ENCODE measurements at places on chromosomes 3 and 15.

- DNase-seq: no peak
These were observed 22.7 kb upstream of the KPNA4 start for GRCh38 chr3:160588023-160588422.

GRCh38 chr15:59702351-59702750 is 13.2 kb upstream of the BNIP2 start:
- DNase-seq: no peak

- no peak for DNase-seq
These were observed 18.4 kb downstream of the CA12 start for GRCh38 chr15:63363292-63363691.

GRCh38 chr3:150469931-150470740 is 62.0 kb downstream of the TSC22D2 start:
- DNase-seq: no peak

GRCh38 chr3:8317661-8318649 is 183.7 kb upstream of the LMCD1 start:
- peak; percentile 43 for DNase-seq

DNA sequence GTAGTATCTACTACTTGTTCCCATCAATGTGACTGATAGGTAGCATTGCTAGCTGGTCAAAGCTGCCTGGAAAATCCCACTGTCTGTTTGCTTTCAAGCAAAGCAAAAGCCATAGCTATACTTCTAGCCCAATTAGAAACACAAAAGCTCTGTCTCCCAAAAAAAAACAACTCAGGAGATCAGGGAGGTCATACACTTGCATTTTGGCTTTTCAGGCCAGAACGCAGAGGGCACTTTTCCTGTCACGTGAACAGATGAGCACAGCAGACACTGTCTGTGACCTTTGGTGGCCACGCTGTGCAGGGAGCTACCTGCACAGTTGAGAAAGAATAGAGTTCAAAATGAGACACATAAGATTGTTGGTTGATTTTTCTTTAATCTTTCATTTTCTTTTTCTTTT is 441.7 kb upstream of the PDZRN3 start:
- DNase-seq: no peak

- DNase-seq: no peak
These were observed 212.3 kb upstream of the NECTIN3 start for GRCh38 chr3:110859336-110859735.
